Fibroblast of the aortic adventitia (primary cell): ENCODE measurements at places on chromosomes 2 and 18.

GRCh38 chr18:49561289-49562193 is at the start of gene LIPG:
TSS of gene LIPG (plus strand) at chr18:49562057. CDS start at chr18:49562309, 252 bp downstream.
- DNase-seq, result peak; percentile 75

- DNase-seq, result peak; percentile 74
Observed at GRCh38 chr18:44789710-44790109, 109.0 kb downstream of the SETBP1 start.

DNA sequence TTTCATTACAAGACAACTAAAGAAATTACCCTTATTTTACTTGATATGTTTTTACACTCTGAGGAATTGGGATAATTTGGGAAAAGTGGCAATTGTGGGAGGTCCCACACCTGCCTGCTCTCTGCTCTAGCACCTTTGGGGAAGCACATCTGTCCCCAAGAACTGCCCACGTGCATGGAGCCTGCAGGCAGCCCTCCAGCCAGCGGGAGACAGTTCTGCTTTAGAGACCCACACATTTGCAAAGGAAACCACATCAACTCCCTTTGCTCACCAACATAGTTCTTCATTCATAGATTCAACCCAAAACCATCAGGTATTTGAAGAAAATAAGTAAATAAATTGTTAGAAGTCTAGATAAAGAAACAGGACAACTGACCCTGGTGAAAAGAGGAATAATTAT is 239.9 kb upstream of the ID2 start:
- no peak for DNase-seq

DNA sequence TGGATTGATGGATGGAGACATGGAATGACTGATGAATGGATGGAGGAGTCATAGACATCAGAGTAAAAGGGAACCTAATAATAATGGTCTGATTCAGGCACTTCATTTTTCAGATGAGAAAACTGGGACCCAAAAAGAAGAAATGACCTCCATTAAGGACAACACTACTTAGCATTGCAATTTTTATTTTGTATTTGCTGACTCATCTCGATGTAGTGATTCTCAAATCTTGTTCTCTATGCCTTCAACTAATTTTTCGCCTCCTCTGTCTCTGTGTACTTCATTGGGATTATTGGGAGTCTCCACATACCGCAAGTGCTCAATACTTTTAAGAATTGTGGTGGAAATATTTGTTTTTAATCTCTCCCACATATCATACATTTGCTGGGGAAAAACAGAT is 446.2 kb upstream of the FSHR start:
- DNase-seq, result no peak

- no peak for DNase-seq
Observed at GRCh38 chr2:80525152-80525551, 220.6 kb upstream of the LRRTM1 start.

GRCh38 chr2:133570542-133570941 is 2.3 kb upstream of the NCKAP5 start:
- DNase-seq, result no peak

- DNase-seq, result no peak
Observed at GRCh38 chr2:206784559-206785353, 19.4 kb downstream of the FASTKD2 start.
